ENCODE measurements at places on chromosomes 6 and 20. TPM values are rescaled to one million over a fixed set of nuclear protein-coding genes. Genes with fewer than 3 reads are reported as not detected.

EFCAB8 gene
- total RNA-seq: not detected

ZSCAN23 gene
- not detected for total RNA-seq

SCRT2 gene
- total RNA-seq: not detected

CHRNA4 gene
- total RNA-seq: 0.84 TPM

FARS2 gene
- 10.4 TPM for total RNA-seq

PDE7B gene
- 27.1 TPM for total RNA-seq

MOXD1 gene
- not detected for total RNA-seq

POPDC3 gene
- 45.1 TPM for total RNA-seq

VARS1 gene
- total RNA-seq: 46.7 TPM

GATA5 gene
- total RNA-seq: 0.26 TPM

DNAH8 gene
- total RNA-seq: not detected

ARMH2 gene
- not detected for total RNA-seq

RAB23 gene
- 13.1 TPM for total RNA-seq

PACRG gene
- 0.15 TPM for total RNA-seq

BTN3A1 gene
- total RNA-seq: 12.6 TPM

ZFP57 gene
- total RNA-seq: not detected

ANGPT4 gene
- total RNA-seq: not detected

GHRH gene
- total RNA-seq: not detected

ITCH gene
- 52.2 TPM for total RNA-seq

HCK gene
- not detected for total RNA-seq

PHIP gene
- 23.6 TPM for total RNA-seq

SMPD2 gene
- 10.7 TPM for total RNA-seq

DCDC2 gene
- 0.05 TPM for total RNA-seq

CST4 gene
- 0.42 TPM for total RNA-seq

PEX6 gene
- total RNA-seq: 22.2 TPM

PSORS1C1 gene
- 0.37 TPM for total RNA-seq

PTK6 gene
- total RNA-seq: 2.2 TPM

PRDM13 gene
- 1.6 TPM for total RNA-seq

MAPK13 gene
- 0.89 TPM for total RNA-seq

EPPIN gene
- not detected for total RNA-seq

SLC32A1 gene
- total RNA-seq: not detected

PRND gene
- total RNA-seq: not detected

BCAS4 gene
- total RNA-seq: 12.4 TPM

CLPSL2 gene
- total RNA-seq: not detected

SIM1 gene
- total RNA-seq: not detected

SLC17A2 gene
- not detected for total RNA-seq

FILIP1 gene
- 0.06 TPM for total RNA-seq

PI3 gene
- total RNA-seq: not detected

EIF2S2 gene
- total RNA-seq: 257 TPM
